Left hindlimb (tissue), 1 donor: ENCODE measurements at places on chromosomes 1 and 21.

- DNase-seq: no peak
Measured at GRCh38 chr1:41355356-41355755, 5.9 kb upstream of the FOXO6 start.

DNA sequence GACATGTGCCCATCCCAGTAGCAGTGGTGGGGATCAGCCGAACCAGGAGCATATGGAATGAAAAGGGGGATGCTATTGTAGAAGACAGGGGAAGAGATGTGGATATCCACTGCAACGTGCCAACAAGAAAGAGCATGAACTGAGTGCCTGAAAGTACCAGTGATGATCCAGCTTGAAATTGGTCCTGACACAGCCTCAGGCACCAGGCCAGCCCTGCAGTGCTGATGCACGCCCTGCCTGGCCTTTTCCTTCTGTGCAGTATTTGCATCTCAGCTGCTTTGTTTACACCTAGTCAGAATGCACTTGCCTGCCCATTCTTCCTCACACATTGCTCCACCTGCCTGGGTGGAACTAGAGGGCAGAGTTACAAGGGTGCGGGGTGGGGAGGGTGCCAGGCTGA is 50.3 kb upstream of the ARTN start:
- no peak for DNase-seq

- DNase-seq: no peak
Measured at GRCh38 chr1:86481966-86482365, 13.2 kb downstream of the CLCA1 start.

GRCh38 chr1:156490401-156491032 is 10.1 kb downstream of the MEF2D start:
- peak; percentile 72 for DNase-seq

DNA sequence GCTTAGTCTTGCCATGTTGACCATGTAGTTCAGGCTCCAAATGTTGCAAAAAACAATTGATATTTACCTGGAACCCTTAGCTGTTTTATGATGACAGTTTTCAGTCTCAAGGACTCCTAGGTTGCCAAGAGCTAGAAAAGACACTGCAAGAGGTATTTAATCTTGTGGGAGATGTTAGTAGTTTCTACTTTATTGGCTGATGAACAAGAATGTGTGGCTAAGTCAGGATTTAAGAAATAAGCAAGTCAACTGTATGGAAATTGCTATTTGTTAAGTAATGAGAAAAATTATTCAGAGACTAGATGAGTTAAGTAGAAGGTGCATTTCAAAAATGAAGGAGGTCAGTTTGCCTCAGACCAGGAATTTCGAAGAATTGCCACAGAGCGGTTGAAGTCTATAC is 639.7 kb upstream of the USP24 start:
- DNase-seq: no peak

GRCh38 chr1:22452481-22452957 is 868 bp downstream of the ZBTB40 start:
- DNase-seq: no peak

DNA sequence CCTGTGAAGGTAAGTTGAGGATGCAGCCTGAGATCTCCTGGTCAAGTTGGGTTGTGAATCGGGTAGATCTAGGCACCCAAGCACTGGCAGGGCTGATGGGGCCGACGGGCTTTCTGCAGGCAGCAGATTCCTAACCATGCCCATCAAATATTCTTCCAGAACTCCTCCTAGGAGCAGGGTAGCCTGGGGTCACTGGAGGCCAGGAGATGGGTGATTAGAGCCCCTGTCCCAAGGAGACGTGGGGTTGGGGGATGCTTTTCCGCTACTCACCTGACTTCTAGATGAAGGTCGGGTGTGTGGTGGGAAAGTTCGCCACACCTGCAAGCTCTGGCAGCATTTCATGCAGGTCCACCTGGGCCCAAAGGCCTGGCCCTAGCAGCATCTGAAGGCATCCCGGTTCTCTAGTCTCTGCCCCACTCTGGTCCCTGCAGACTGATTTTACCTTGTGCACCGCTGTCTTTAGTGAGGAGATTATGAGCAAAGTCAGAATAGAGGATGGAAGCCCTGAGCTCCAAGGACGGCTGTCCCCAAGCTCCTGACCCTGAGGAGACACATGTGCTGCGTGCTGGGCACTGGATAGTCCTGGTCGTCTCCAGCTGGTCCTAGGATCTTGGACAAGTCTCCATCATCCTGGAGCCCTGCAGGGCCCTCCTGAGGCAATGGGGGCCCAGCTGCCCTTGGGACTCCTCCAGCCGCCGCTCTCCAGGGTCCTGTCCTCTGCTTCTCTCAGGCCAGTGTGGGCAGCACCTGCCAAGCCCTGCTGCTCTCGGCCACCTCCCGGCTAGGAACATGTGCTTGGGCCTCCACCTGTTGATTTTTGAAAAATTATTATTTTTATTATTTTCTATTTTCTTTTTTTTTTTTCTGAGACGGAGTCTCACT is 21.8 kb upstream of the C2CD2 start:
- DNase-seq: no peak

DNA sequence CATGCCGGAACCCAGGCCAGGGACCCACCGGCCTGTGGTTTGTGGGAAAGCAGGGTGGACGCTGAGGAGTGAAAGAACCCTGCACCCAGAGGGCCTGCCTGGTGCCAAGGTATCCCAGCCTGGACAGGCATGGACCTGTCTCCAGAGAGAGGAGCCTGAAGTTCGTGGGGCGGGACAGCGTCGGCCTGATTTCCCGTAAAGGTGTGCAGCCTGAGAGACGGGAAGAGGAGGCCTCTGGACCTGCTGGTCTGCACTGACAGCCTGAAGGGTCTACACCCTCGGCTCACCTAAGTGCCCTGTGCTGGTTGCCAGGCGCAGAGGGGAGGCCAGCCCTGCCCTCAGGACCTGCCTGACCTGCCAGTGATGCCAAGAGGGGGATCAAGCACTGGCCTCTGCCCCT is 18.5 kb downstream of the CSF1 start:
- DNase-seq: no peak

- no peak for DNase-seq
Measured at GRCh38 chr1:193406901-193407300, 220.5 kb upstream of the B3GALT2 start.

DNA sequence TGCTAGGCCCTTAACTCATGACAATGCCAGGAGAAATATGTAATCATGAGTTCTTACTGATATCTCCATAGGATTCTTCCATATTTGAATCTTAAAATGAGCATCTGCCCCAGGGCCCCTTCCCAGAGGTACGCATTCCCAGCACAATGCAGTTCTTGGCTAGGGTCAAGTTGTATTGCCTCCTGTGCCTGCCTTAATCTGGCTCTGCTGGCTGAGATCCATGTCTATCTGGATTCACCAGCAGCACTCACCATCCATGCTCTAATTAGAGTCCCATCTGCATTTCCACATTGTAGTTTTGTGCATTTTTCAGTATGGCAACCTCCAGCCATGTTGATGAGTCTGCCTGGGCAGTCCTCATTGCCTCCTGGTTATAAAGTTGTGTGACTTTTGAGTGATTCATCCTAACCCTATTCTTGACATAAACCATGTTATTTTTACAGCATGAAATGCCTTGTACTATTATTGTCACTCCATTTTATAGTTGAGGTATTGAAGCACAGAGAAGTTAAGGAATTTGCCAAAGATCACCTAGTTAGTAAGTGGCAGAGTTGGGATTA is 55.9 kb downstream of the CAMSAP2 start:
- no peak for DNase-seq

DNA sequence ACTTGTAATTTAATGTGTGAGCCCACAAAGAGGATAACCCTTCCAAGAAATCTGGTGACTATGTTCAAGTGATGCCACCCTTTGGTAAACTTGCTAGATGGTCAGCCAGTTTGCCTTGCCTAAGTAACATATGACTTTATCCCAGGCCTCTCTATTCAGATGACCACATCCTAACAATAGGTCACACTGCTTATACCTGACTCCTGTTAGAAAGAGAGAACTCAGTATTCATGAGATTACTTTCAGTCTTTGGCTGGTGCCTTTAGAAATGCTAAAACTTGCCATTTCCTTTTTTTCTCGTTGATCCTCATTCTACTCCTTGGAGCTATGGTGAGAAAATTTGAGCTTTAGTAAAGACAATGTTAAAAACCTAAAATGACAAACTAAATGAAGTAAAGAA is 28.5 kb upstream of the SERBP1 start:
- DNase-seq: no peak

DNA sequence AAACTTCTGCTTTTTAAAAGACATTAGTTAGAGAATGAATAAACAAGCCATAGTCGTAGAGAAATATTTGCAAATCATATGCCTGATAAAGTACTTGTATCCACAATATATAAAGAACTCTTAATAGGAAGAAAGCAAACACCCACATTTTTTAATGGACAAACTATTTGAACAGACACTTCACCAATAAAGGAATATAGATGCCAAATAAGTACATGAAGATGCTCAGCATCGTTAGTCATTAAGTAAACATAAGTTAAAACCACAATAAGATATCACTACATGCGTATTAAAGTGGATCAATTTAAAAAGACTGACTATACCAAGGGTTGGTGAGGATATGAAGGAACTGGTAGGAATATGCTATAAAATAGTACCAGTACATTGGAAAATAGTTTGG is 142.3 kb upstream of the ZC3H11B start:
- no peak for DNase-seq

DNA sequence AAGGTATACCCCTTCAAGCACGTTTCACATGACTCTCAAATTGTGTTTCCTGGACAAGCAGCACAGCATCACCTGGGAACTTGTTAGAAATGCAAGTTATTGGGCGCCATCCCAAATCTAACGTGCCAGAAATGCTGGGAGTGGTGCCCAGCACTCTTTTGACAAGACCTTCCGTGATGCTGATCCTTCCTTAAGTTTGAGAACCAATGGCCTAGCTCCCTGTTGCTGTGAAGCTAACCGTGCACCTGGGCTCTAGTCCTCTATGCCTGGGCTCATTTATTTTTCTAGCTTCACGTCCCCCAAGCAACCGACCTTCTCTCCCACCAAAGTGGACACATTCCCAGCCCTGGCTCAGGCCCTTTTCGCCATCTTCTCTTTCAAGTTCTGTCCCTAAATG is 4.3 kb downstream of the BEST4 start:
- DNase-seq: no peak

- no peak for DNase-seq
Measured at GRCh38 chr21:25689226-25689625, 45.5 kb downstream of the ATP5PF start.

DNA sequence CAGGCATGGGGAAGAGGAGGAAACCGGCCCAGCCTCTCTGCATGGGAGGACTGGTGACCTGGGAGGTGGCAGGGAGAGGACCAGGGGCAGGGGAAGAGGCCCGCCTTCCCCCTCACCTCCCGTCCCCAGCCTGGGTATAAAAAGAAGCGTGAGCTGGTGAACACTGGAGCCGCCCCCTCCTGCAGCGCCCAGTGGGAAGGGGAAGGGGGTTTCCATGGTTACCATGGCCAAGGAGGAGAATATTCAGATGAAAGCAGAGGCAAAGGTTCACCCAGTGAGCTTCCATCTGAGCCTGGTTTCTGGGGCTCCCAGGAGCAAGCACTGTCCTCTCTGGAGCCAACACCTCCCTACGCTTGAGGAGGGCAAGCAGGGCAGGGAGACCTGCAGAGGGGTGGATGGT is 54.9 kb downstream of the ACOT7 start:
- DNase-seq: no peak

DNA sequence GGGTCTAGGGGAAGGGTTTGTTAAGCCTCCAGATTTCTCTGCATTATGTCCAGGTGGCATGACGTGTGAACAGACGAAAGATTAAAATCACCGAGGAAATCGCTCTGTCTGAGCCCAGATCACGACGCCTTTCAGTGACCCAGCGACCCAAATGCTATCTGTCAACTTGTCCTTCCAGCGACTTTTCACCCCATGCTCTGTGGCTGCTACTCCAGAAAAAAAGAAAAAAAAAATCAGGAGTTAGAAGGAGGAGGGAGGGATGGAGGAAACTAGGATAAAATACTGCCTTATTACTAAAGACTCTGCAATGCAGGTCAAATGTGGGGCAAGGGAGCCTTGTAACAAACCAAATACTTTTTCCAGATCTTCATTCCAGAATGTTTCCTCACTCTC is 352.0 kb downstream of the NUF2 start:
- peak; percentile 23 for DNase-seq

DNA sequence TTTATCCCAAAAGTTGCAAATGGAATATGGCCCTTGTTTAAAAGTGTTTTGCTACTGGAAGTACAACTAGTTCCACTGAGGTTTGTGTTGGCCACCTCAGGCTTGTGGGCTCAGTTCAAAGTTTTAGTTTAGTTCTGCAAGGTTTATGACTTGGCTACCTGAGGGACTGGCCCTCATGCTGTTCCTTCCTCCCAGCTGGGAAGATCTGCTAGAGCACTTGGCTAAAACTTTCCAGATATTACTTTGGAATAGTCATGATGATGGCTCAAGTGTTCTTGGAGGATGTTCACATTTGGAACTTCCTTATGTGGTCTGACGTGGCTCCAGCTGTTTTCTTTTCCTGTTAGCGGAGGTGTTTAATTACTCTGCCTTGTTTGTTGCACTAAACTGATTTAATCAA is 110.2 kb upstream of the IVNS1ABP start:
- DNase-seq: peak; percentile 47

DNA sequence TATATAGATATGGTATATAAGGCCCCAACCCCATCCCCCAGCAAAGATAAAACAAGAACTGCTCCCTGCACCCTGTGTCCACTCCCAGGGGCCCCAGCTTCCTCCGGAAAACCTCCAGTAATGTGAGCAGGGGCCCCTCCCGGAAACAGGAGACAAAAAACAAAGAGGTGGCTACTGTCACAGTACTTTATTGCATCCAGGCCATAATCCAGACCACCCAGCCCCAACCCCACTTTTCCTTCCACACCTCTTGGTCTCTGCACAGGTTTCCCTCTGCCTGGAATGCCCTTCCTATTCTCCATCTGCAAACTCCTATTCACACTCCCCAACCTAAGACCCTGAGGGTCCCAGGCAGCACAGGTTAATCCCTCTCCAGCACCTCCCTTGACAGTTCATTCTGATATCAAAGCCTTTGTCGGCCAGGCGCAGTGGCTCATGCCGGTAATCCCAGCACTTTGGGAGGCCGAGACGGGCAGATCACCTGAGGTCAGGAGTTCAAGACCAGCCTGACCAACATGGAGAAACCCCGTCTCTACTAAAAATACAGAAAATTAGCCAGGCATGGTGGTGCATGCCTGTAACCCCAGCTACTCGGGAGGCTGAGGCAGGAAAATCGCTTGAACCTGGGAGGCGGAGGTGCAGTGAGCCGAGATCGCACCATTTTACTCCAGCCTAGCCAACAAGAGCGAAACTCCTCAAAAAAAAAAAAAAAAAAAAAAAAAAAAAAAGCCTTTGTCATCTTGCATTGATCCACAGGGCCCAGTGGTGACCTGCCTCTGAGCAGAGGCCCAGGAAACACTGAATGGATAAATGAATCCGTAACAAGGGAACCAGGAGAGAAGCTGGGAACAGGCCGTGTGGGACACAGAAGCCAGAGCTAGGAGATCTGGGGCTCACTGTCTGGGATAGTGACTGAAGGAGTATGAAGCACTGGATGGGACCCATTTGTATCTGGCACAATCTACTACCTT is 2.3 kb upstream of the AUNIP start:
- no peak for DNase-seq

DNA sequence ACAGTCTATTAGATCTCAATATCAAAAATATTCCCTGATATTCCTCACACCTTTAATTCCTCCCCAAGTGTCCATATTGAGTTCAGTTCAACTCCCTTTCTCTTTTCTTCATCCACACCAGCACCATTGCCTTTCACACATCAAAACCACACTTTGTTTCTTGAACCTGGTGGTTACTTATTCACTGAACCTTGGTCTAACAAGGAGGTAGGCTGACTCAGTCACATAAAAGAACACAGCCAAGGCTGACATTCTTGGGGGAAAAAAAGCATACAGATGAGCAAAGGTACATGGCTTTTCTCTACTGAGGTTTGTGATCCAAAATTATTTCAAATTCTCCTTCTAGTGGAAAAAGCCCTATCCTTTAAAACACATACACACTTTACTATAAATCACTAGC is 131.7 kb upstream of the USH2A start:
- DNase-seq: no peak

GRCh38 chr1:92663775-92664174 is 121.1 kb downstream of the EVI5 start:
- DNase-seq: no peak
